ENCODE measurements at places on chromosomes 12 and 14.
A peak's percentile ranks its signal among the peaks of the same experiment; 100 is the strongest.

DNA sequence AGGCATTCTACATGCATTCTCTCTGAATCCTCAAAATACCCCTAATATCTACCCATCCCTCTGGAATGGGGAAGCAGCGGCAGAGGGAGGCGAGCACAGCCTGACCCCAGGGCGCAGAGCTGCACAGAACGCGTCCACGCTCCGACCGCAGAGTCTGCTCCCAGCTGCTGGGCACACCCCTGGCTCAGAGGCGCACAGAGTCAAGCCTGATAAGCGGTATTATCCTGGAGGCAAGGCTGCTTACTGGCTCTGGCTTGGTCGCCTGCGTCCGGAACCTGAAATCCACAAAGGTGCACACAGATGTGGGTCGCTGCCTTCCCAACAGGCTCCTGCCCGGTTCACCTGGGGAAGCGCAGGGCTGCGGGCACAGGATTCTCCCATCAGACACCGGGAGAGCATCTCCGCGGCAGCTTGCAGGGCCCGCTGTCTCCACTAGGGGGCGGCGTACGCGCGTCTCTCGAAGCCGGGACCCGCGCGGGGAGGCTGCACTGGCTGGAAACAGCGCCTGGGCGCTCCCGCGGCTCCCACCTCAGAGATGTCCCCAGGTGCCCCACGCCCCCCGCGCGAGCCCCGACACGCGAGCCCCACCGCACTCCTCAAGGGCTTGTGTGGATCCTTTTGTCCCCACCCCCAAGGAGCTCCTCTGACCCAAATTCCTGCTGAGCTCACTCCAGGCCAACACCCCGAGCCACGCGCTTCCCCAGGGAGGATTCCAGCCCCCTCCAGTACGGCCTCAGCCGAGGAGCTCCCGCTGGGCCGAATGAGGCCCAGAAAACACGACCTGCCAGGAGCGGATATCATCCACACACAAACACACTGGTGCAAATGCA lies 120.1 kb upstream of the FZD10 start:
- no peak for DNase-seq

GRCh38 chr12:132881818-132882217 lies 5.6 kb downstream of the CHFR start:
- no peak for DNase-seq

DNA sequence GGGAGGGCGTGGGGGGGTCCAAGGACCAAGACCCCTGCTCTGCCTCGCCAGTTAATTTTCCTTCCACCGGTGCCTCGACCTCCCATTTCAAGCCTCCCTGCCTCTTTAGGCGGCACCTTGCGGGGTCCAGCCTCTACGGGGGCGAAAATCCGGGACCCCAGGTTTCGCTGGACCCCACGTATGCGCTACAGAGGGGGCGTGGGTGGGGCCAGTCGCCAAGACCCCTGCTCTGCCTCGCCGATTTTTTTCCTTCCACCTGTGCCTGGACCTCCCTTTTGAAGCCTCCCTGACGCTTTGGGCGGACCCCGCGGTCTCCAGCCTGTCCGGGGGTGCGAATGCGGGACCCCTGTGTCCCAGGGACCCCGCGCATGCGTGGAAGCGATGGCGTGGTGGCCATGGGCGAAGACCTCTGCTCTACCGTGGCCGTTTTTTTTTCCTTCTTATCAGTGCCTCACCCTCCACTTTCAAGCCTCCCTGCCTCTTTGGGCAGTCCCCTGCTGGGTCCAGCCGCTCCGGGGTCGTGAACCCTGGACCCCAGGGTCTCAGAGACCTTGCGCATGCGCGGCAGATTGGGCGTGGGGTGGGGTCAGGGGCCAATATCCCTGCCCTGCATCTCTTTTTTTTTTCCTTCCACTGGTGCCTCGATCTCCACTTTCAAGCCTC lies 324.2 kb downstream of the ALG10 start:
- DNase-seq = no peak

DNA sequence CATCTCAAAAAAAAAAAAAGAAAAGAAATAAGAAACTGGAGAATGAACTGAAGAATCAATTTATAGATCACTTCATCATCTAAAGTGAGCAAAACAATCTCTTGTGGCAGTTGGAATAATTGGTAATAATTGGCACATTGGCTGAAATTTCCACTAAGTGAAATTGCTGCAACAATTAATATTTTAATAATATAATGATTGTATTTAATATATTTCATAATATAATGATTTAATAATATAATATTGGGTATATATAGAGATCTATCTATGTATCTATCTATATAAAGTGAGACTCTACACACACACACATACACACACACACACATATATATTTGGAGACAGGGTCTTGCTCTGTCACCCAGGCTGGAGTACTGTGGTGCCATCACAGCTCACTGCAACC lies 81.2 kb upstream of the PRICKLE1 start:
- no peak for DNase-seq

GRCh38 chr12:50517421-50518048 lies 12.8 kb downstream of the DIP2B start:
- no peak for DNase-seq

- no peak for DNase-seq
Measured at GRCh38 chr14:92900660-92901059, 22.3 kb upstream of the CHGA start.

DNA sequence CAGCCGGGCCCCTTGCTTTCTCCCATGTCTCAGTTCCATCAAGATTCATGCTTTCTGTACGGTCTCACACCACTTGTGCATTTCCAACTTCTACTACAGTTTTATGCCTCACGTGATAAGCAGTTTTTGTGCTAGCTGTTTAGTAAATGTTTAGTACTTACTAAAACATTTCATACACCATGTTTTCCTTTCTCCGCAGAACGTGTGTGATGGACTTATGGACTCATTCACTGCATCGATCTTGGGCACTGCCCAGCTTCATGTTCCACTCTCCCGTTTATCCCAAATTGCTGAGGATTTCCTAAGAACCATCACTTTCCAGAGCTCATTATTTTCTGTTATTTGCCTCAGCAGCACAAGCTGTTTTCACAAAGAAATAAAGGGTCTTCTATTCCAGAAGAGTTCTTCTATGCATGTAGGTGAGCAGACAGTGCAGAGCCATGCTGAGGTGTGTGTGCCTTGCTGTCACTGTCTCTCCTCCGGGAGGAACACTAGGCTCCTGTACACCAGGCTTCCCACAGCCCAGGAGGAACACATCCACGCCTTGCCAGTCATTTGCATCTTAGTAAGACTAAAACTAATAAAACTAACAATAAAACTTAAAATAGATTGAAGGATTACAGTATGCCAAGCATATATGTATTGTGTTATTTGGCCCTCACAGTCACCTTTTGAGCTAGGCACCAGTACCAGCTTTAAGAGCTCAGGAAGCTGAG lies 90.3 kb upstream of the EEA1 start:
- DNase-seq = no peak

DNA sequence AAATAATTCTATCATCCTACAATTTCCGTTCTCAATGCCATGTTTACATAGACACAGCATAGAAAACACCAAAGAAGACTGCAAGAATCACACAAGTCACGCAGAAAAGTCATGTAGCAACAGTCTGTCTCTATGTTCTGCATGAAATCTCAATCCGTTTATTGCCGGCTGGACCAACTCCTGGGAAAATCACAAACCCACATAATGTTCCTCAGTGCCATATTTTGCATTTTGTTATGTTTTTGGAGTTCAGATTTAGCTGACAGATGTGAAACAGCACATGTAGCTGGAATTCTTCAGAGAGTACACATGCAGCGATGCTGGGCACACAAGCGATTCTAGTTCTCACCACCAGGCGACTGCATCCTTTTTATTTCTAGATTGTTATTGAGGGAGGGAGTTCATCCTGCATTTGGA lies 193.1 kb downstream of the APAF1 start:
- no peak for DNase-seq

DNA sequence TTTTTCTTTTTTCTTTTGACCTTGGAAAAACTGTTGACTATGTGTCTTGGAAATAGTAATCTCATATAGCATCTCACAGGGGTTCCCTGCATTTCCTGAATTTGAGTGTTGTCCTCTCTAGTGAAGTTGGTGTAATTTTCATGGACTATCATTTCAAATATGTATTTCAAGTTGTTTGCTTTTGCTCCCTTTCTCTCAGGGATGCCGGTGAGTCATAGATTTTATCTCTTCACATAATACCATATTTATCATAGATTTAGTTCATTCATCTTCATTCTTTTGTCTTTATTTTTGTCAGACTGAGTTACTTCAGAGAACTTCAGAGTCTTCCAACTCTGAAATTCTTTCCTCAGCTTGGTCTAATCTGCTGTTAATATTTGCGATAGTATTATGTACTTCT lies 1320.6 kb downstream of the LRFN5 start:
- no peak for DNase-seq

DNA sequence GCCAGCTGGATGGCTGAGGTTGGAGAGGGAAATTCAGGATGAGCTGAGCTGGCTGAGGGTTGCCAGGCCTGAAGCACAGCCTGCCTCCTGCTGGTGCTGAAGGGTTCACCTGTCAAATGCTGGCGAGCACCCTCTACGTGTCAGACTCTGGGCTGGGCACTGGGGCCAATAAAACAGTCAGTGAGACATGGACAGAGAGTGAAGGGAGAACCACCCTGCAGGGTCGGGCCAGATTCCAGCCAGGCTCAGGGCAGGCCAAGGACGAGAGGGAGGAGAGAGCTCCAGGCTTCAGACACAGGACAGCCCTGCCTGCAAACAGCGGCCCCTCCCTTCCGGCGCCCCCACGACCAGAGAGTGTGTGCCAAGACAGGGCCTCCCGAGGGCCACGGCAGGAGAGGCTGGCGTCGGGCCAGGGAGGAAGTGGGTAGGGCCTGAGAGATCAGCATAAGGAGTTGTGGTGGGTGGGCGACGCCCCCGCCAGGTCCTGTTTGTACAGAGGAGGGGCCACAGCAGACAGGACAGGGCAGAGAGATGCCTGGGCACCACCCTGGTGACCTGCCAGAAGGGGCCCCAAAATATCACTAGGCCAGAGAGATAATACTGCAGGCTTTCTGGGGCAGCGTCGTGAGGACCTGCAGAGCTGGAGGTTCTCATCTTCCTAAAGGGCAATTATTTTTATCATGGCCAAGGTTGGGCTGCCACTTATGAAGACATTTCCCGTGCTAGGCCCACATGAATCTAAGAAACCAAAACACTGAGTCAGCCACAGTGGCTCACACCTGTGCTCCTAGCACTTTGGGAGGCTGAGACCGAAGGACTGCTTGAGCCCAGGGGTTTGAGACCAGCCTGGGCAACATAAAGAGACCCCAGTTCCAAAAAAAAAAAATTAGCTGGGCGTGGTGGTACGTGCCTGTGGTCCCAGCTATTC lies 73.1 kb upstream of the GPR68 start:
- DNase-seq = peak; percentile 64

GRCh38 chr14:105078294-105078693 lies 13.1 kb upstream of the GPR132 start:
- DNase-seq = no peak

DNA sequence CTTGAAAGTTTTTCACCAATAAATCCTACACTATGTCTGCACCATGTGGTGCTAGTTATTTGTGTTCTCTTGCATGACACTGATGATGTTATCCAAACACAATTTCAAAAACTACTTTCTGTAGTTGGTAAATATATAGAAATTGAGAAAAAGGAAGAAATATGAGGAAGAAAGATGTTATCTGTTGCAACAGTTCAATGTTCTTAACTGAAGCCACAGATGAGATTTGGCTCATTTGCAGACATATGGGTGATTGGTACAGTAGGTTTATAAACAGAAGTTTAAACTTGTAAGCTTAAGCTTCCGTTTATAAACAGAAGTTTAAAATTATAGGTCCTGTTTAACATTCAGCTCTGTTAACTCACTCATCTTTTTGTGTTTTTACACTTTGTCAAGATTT lies at the start of gene CLEC12A:
TSS of gene CLEC12A (plus strand) at position 229 of the 400 bp plus-strand sequence. CDS start 188 bp downstream, outside the sequence.
- no peak for DNase-seq

GRCh38 chr14:99961826-99962518 lies 103.2 kb upstream of the EVL start:
- no peak for DNase-seq

DNA sequence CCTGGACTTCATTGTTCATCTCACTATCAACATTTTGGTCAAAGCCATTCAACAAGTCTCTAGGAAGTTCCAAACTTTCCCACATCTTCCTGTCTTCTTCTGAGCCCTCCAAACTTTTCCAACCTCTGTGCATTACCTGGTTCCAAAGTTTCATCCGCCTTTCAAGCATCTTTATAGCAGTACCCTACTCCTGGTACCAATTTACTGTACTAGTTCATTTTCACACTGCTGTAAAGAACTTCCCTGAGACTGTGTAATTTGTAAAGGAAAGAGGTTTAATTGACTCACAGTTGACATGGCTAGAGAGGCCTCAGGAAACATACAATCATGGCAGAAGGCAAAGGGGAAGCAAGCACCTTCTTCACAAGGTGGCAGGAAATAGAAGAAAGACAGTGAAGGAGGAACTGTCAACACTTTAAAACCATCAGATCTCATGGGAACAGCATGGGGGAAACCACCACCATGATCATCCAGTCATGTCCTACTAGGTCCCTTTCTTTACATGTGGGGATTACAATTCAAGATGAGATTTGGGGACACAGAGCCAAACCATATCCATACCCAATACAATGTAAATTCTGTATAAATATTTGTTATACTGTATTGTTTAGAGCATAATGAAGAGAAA lies 109.7 kb downstream of the C12orf75 start:
- no peak for DNase-seq

DNA sequence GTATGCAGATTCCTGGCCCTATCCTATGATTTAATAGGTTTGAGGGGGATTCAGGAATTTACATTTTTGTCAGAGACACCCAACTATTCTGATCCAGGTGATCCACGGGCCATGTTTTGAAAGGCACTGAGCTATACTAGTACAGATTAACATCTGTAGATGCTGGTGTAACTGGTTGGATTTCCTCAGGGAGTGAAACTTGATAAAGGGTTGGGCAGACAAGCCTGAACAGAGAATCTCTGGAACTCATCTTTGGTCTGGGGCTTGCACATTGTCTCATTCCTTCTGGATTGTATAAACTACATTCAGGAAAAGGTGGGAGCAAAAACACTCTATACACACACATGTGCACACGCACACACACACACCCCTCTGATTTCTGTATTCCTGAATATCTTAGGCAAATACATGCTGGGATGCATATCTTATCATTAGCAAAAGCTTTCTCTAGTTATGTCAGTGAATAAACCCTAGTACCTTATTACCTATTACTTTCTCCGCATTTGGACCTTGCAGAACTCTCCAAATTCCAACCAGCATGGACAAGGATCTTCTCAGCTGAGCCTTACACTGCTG lies 104.6 kb downstream of the SLC38A1 start:
- no peak for DNase-seq

- DNase-seq = no peak
Measured at GRCh38 chr12:51529651-51529970, 61.4 kb upstream of the SCN8A start.

All from stimulated activated CD8-positive, alpha-beta memory T cell treated with anti-CD3 and anti-CD28 coated beads, Interleukin-15, amount 100 ng/mL, for 4 hours (primary cell).